CD4-positive, CD25-positive, alpha-beta regulatory T cell (primary cell): ENCODE measurements at places on chromosomes 4 and X.

GRCh38 chr4:2253160-2254084, 8.5 kb downstream of the MXD4 start:
- no peak for DNase-seq

GRCh38 chr4:183591301-183591700, 67.7 kb downstream of the RWDD4 start:
- DNase-seq, result no peak

- DNase-seq, result no peak
These were observed 400.8 kb downstream of the GPM6A start for GRCh38 chr4:175411251-175411650.

GRCh38 chr4:1511441-1512041, 105.3 kb upstream of the NKX1-1 start:
- DNase-seq, result peak; percentile 49

GRCh38 chrX:1488745-1489144, 36.0 kb upstream of the ASMTL start:
- DNase-seq, result no peak

DNA sequence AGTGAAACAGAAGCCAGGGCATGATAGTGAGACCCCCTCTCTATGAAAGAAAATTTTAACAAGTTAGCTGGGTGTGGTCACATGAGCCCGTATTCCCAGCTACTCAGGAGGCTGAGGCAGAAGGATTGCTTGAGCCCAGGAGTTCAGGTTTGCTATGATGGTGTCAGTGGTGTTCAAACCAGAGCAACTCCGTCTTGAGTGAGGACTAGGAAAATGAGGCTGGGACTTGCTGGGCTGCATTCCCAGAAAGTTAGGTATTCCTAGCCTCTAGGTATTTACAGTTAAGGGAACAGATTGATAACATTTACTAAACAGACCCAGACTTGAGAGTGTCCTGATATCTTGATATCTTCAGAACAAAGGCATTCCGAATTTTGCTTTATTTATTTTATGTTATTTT, 37.0 kb upstream of the NOCT start:
- DNase-seq, result no peak

DNA sequence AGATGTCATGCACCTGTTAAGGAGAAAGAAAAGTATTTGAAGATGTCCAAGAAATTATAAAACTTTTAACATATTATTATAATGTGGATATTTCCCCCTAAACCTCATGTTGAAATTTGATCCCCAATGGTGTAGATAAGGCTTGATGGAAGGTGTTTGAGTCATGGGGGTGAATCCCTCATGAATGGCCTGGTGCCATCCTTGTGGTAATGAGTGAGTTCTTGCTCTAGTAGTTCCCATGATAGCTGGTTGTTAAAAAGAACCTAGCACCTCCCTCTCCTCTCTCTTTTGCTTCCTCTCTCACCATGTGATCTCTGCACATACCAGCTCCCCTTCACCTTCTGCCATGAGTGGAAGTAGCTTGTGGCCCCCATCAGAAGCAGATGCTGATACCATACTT, 176.6 kb upstream of the NR3C2 start:
- no peak for DNase-seq

- DNase-seq, result no peak
These were observed 246.0 kb downstream of the DCTD start for GRCh38 chr4:182671231-182671630.

DNA sequence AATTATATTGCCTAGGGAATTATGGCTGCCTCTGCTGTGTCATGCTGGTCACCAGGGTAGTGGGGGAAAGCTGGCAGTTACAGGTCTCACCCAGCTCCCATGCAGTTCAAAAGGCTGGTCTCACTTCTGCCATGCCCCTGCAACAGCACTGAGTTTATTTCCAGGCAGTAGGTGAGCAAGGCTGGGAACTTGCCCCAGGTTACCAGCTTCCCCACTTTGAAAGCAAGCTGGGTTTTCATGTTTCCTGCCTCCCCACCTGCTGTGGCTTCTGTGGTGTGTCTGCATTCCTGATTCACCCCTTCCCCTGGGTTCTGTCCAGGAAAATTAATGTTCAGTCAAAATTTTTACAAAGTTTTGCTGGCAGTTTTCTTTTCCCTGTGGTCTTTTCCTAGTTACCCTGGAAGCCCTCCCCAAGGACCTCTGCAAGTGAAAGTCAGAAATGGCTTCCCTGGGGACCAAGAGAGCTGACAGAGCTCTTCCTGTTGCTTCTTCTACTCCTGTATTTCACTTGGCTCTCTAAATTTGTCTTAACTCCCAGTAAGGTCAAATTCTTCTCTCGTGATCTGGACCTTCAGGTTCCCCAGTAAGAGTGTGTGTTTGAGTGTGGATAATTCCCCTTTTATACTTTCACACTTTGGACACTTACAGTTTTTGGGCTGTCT, 58.5 kb upstream of the AGTR2 start:
- no peak for DNase-seq

DNA sequence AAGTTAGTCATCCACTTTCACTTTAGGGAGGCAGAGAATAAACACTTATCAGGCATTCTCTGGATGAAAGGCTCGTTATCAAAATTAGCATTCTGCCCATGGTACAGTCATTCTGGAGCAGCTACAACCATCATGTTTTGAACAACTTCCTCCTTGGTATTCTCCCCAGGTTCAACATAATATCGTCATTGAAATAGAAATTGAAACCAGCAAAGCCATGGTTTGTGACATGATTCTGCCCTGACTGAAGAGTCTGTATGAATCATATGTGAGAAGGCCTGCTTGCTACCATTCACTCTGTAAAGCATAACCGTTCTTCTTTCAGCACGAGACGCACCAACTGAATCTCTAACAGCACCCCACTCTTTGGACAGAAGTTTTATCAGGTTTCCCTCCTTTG, 127.5 kb upstream of the RADX start:
- DNase-seq, result peak; percentile 36

DNA sequence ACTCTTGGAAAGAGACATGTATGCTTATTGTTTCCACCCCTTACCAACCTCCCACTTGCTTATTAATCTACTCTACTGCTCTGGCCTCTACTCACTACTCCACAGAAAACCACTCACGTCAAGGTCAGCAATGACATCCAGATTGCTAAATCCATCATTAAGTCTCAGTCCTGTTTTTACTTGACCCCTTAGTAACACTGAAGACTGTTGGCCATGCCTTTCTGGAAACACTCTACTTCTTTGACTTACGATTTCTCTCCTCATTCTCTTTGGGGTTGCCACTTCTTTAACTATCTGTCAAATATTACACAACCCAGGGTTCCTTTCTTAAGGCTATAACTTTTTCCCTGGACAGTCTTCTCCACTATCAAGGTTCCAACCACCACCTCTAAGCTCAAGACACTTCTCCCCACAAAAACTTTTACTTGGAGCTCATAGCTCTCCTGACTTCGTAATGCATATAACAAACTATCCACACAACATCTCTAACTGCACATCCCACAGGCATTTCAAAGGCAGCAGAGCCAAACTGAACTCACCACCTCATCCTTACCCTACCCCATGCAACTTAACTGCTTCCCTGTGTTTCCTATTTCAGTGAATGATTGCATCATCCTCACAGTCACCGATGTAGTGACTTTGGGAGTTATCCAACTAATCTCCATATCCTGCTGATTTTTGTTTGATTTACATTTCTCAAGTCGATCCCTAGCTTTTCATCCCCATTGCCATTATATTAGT, 15.8 kb upstream of the MAGEA4 start:
- DNase-seq, result no peak

- DNase-seq, result no peak
These were observed 50.4 kb upstream of the ELOVL6 start for GRCh38 chr4:110248831-110249253.

DNA sequence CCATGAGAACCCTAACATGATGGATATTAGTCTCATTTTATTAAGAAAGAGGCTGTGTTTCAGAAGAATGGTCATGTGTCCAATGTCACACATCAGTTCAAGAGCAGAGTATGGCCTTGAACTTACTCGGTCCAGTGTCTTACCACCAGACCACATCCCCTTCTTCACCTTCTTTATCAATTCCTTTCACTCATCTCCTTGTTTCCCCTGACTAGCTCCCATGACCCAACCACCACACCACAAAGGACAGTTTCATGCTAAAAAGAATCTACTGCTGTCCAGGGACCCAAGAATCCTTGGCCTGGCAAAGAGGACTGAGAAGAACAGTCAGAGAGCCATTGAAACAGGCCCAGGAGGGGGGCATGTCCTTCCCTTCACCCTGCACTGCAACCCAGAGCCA, 33.6 kb upstream of the MSN start:
- DNase-seq, result no peak

- DNase-seq, result no peak
These were observed 124.5 kb downstream of the PARM1 start for GRCh38 chr4:75057369-75057768.

- DNase-seq, result no peak
These were observed 142.4 kb downstream of the TSPAN5 start for GRCh38 chr4:98516042-98516440.

GRCh38 chr4:7161721-7162214, 30.6 kb upstream of the SORCS2 start:
- DNase-seq, result no peak

DNA sequence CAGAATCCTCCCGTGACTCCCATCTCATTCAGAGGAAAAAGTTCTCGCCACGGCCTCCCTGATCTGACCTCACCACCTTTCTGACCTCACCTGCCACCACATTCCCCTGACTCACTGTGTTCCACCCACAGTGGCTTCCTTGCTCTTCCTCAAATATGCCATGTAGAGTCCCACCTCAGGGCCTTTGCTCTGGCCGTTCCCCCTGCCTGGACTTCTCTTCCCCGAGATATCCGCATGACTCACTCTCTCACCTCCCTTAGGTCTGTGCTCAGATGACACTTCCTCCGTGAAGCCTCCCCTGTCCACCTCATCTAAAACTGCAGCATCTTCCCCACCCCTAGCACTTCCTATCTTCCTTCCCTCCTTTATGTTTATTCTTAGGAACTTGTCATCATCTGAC, 7.2 kb upstream of the TSPYL2 start:
- no peak for DNase-seq

DNA sequence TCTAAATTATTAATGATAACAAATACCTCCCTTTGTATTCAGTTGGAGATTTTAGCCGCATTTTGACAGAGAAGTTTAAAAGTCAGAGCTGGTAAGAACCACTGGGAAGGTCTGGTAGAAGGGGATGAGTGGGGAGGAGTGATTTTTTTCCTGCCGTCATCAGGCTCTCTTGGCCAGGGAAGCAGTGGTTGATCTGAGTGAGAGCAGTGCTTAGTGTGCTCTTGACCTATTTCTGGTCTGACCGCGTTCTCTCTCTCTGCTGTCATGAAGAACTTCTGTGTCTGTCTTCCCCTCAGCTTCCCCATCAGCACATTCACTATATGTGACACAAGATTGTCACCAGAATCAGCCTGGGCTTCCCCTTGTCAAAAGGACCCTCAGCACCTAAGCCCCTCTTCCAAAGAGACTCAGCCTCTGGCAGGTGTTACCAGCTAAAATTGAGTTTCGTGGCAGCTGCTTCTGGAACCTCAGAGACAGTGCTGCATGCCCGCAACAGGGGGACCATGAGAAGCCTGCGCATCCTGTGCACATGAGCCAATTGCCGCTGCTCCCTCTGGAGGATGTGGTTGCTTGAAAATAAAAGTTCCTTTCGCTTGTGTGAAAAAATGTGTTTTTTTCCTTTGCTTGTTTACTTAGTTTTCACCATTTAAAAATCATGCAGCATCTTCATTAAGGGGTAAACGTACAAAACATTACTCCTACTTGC, 268.9 kb downstream of the C4orf33 start:
- DNase-seq, result no peak

DNA sequence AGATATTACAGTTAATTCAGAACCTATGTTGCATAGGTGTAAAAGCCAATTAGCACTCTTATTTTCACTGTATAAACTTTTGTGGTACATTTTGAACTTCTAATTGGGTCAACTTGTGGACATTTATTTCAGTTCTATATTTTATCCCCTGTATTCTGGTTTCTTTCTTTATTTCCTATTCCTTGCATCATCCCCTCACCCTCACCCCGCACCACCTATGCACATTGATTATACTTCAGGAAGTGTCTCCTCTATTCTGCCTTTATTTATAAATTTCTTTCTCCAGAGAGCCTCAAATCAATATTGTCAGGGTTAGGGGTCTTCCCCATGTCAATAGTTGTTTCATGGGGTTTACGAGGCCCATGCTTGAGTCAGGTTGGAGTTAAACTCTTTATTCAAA, 83.1 kb downstream of the TEX13C start:
- no peak for DNase-seq

DNA sequence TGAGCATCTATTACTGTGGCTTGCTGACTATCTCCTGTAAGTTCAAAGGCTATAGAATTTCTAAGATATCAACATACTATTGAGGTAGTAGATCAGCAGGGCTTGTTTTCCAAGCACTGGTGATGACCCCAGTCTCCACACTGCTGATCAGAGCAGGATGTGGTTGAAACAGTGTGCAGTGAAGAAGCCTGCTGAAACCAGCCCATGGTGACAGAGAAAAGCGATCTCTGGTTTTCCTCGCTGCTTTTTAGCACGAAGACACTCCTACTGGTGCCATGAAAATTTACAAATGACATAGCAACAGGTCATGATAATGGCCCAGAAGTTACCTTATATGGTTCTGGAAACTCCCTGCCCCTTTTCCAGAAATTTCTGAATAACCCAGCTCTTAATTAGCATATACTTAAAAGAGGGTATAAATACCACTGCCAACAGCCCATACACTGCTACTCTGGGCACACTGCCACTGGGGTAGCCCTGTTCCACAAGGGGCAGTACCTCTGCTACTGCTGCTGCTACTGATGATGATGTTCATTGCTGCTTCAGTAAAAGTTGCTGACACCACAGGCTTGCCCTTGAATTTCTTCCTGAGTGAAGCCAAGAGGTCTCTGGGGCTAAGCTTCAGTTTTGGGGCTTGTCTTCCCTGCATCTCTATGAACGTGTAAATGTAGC, 1689.5 kb upstream of the PCDH10 start:
- DNase-seq, result no peak

GRCh38 chrX:78103001-78103622, 936 bp upstream of the PGK1 start:
- no peak for DNase-seq

GRCh38 chrX:1086444-1087409, 125.7 kb downstream of the CRLF2 start:
- no peak for DNase-seq

- DNase-seq, result no peak
These were observed 2351.4 kb downstream of the PCDH7 start for GRCh38 chr4:33071535-33071934.

GRCh38 chr4:33746979-33747378, 2497.3 kb downstream of the ARAP2 start:
- DNase-seq, result peak; percentile 3

GRCh38 chr4:101439926-101440325, 92.6 kb upstream of the PPP3CA start:
- no peak for DNase-seq

GRCh38 chrX:9534686-9535085, 69.8 kb downstream of the TBL1X start:
- no peak for DNase-seq

DNA sequence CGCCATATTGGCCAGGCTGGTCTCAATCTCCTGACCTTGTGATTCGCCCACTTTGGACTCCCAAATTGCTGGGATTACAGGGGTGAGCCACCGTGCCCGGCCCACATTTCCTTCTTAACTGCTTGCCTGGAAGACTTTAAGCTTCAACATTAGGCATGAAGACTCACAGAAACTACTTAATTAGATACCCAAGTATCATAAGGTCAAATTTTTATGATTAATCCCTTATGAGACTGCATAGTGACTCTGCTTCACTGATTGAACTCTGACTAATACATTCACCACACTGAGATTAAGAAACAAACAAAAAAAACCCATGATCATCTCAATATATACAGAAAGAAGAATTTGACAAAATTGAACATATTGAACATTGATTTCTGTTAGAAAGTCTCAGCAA, 87.4 kb upstream of the KCTD8 start:
- no peak for DNase-seq
